GM23248 (cell line): ENCODE measurements at places on chromosomes 7 and 10. TPM values are rescaled to one million over a fixed set of nuclear protein-coding genes. Genes with fewer than 3 reads are reported as not detected.

DNA sequence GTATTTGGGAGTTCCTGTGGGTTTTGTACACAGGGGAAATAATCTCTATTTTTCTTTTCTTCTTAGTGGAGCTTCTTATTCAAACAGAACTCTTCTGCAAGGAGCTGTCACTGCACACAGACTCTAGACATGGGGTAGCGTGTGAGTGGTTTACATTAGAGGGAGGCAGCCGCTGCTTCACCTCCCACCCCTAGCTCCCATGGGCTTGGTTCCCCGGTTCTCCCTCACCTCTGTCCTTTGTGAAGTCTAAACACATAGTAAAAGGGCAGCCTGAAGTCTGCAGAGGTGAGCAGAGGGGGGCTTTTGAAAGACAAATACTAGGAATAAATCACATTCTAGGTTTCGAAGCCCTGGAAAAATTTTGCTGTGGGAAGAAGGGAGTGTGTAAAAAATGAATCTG, 5.5 kb downstream of the ASB4 start:
- no peak overlapping the region for H3K4me3 ChIP-seq
- H3K27ac ChIP-seq = no peak overlapping the region
- H3K36me3 ChIP-seq = no peaks in the 10 kb centered on the region
- peaks cover 14% of the 10 kb centered on the region; the same call in 1 of the 2 replicates for H3K27me3 ChIP-seq
- DNase-seq = no peak

- no peak overlapping the region for H3K4me3 ChIP-seq
- no peak overlapping the region for H3K27ac ChIP-seq
- no peak for DNase-seq
- H3K4me1 ChIP-seq = no peaks in the 10 kb centered on the region
- H3K27me3 ChIP-seq = no peaks in the 10 kb centered on the region
- no peaks in the 10 kb centered on the region for H3K36me3 ChIP-seq
Measured at GRCh38 chr7:34220506-34221185, 315.3 kb downstream of the BMPER start.

GRCh38 chr10:29028486-29028885, 260.4 kb upstream of the LYZL1 start:
- H3K27ac ChIP-seq = no peak overlapping the region
- H3K36me3 ChIP-seq = no peaks in the 10 kb centered on the region
- DNase-seq = no peak
- H3K4me3 ChIP-seq = no peak overlapping the region
- H3K4me1 ChIP-seq = no peaks in the 10 kb centered on the region
- H3K27me3 ChIP-seq = no peaks in the 10 kb centered on the region; the same call in 1 of the 2 replicates

DNA sequence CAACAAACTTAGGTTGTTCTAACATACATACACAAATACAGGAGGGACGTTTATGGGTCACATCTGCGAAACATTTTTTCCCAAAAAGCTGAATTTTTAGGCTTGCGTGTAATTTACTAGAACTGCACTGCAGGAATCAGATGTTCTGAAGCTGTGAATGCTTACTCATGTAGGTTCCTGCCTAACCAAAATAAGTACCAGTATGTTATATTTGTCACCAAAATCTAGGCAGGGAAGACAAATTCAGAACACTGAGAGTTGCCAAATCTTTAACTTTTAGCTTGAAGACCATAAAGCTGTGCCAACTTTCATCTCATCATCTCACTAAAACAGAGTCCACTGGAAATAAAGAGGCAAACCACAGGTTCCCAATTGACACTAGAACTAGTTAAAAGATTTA, 5.7 kb downstream of the UBE2H start:
- peak overlapping the region; percentile 93 for H3K27ac ChIP-seq
- H3K36me3 ChIP-seq = peaks cover 5% of the 10 kb centered on the region; the same call in 1 of the 2 replicates
- no peaks in the 10 kb centered on the region for H3K27me3 ChIP-seq
- no peak overlapping the region for H3K4me3 ChIP-seq

DNA sequence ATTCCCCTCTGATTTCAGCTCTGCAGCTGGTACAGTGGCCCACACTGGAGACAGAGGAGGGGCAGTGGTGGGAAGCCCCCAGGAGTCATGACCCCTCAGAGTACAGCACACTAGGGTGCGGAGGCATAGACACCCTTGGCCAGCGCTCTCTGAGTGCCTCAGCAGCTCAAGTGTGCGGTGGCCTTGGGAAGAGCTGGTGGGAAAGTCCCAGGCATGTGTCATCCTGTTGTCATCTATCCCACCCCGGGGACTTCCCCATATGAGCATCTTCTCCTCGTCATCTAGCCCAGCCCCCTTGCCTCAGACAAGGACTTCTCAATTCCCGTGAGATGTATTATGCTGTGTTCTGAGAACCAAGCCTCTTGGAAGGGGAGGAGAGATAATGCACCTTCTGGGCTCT, 15.6 kb upstream of the PPIF start:
- peak overlapping the region; percentile 65 for H3K27ac ChIP-seq
- no peaks in the 10 kb centered on the region for H3K27me3 ChIP-seq
- peaks cover 23% of the 10 kb centered on the region for H3K4me1 ChIP-seq
- no peak overlapping the region for H3K4me3 ChIP-seq

DNA sequence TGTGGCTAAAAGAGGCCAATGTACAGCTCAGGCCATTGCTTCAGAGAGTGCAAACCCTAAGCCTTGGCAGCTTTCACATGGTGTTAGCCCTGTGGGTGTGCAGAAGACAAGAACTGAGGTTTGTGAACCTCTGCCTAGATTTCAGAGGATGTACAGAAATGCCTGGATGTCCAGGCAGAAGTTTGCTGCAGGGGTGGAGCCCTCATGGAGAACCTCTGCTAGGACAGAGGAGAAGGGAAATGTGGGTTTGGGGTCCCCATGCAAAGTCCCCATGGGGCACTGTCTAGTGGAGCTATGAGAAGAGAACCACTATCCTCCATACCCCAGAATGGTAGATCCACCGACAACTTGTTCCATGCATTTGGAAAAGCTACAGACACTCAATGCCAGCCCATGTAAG, 12.4 kb downstream of the SORCS1 start:
- H3K4me3 ChIP-seq = no peak overlapping the region
- H3K4me1 ChIP-seq = no peaks in the 10 kb centered on the region
- H3K27ac ChIP-seq = no peak overlapping the region
- no peaks in the 10 kb centered on the region for H3K36me3 ChIP-seq

DNA sequence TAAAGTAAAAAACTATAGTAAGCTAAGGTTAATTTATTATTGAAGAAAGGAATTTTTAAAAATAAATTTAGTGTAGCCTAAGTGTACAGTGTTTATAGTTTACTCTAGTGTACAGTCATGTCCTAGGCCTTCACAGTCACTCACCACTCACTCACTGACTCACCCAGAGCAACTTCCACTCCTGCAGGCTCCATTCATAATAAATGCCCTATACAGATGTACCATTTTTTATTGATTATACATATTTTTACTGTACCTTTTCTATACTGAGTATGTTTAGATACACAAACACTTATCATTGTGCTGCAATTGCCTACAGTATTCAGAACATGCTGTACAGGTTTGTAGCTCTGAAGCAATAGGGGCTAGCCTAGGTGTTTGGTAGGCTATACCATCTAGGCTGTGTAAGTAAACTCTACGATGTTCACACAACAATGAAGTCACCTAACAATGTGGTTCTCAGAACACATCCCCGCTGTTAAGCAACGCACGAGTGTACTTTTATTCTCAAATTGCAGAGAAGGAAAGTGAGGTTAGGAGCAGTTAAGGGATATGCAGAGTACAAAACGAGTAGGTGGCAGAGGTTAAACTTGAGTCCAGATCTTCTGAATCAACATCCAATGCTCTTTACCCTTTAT, 38.9 kb upstream of the PLCE1 start:
- H3K27me3 ChIP-seq = no peaks in the 10 kb centered on the region
- peaks cover 13% of the 10 kb centered on the region for H3K4me1 ChIP-seq
- H3K36me3 ChIP-seq = no peaks in the 10 kb centered on the region
- H3K4me3 ChIP-seq = no peak overlapping the region

DNA sequence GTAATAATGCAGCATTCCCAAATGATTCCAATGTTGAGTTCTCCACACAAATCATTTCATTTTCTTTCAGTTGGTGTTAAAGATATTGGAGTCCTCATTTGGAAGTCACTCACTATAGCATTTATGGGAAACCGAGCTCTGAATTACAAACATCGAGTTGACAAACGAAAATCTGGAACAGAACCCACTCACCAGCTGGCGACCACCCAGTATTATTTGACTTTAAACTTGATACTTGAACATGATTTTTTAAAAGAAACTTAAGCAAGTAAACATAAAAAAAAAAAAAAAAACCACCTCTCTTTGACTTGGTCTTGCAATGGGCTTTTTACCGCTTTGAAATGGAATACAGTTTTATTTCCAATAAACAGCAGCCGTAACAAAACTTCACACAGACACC, 576.6 kb upstream of the C7orf33 start:
- no peaks in the 10 kb centered on the region for H3K4me1 ChIP-seq
- no peaks in the 10 kb centered on the region for H3K27me3 ChIP-seq
- DNase-seq = no peak
- H3K36me3 ChIP-seq = no peaks in the 10 kb centered on the region

- no peaks in the 10 kb centered on the region for H3K36me3 ChIP-seq
- no peaks in the 10 kb centered on the region for H3K27me3 ChIP-seq
- no peak overlapping the region for H3K4me3 ChIP-seq
Measured at GRCh38 chr7:92421676-92422435, 25.4 kb upstream of the GATAD1 start.

DNA sequence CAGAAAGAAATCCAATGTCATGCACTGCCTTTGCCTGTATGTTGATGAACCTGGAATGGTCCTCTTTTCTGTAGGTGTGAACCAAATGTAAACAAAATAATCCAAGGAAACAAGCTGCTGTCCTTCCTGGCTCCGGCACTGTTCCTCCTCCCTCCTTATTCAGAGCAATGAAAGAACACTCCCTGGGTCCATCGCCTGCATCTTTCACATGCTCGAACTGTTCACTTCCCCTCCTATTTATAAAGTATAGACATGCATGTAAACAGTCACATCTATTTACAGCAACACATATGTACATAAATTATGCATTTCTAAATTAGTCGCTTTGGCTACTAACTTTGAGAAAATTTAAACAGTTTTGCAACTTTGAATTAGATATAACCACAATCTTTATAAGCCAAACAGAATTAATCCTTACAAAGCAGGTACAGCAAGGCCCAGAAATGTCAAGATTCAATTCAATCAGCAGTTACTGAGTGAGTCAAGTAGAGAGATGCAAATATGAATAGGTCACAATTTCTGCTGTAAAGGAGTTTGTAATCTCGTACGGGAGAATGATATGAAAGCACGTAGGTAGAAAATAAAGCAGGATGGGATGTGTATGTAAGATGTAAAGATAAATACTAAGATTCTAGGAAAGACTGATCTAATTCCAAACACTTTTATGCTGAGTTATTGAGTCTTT, 162.6 kb downstream of the PIP4K2A start:
- H3K27ac ChIP-seq = no peak overlapping the region
- no peak overlapping the region for H3K4me3 ChIP-seq
- H3K36me3 ChIP-seq = peaks cover 4% of the 10 kb centered on the region; the same call in 1 of the 2 replicates

The MMD2 gene
- total RNA-seq = not detected in 2 replicates

GRCh38 chr10:14416308-14416700, 85.6 kb upstream of the FRMD4A start:
- DNase-seq = no peak
- H3K27me3 ChIP-seq = peaks cover 33% of the 10 kb centered on the region
- no peaks in the 10 kb centered on the region for H3K36me3 ChIP-seq
- H3K27ac ChIP-seq = no peak overlapping the region
- H3K4me1 ChIP-seq = no peaks in the 10 kb centered on the region
- no peak overlapping the region for H3K4me3 ChIP-seq

- no peak overlapping the region for H3K27ac ChIP-seq
- H3K4me1 ChIP-seq = no peaks in the 10 kb centered on the region
- no peaks in the 10 kb centered on the region for H3K36me3 ChIP-seq
- H3K27me3 ChIP-seq = no peaks in the 10 kb centered on the region
Measured at GRCh38 chr7:37117292-37117691, 331.4 kb downstream of the ELMO1 start.

- H3K4me1 ChIP-seq = peaks cover 10% of the 10 kb centered on the region
- no peaks in the 10 kb centered on the region for H3K27me3 ChIP-seq
- no peaks in the 10 kb centered on the region for H3K36me3 ChIP-seq
- DNase-seq = peak; percentile 49
- no peak overlapping the region for H3K4me3 ChIP-seq
- H3K27ac ChIP-seq = no peak overlapping the region
Measured at GRCh38 chr10:111656066-111656465, 527.5 kb downstream of the GPAM start.

DNA sequence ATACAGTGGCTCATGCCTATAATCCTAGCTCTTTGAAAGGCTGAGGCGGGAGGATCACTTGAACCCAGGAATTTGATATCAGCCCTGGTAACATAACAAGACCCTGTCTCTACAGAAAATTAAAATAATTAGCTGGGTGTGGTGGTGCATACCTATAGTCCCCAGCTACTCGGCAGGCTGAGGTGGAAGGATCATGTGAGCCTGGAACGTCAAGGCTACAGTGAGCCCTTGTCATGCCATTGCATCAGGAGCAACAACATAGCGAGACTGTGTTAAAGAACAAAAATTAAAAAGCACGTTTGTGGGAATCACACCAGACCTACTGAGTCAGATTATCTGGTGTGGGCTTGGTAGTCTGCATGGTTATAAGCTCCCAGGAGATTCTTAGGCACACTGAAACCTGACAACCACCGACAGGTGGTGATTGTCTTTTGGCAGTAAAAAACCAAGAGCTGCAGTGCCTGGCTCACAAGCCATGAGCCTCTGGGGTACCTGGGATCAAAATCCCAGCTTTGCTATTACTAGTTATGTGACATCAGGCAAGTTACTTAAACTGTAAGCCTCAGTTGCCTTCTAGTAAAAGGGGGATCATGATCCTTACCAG, 146.9 kb downstream of the SND1 start:
- DNase-seq = no peak
- no peaks in the 10 kb centered on the region for H3K36me3 ChIP-seq
- no peak overlapping the region for H3K27ac ChIP-seq
- no peak overlapping the region for H3K4me3 ChIP-seq
- no peaks in the 10 kb centered on the region for H3K27me3 ChIP-seq

The RSPH10B2 gene
- 0.76 TPM in 1 of 2 replicates, not detected in the other for total RNA-seq

- DNase-seq = peak; percentile 62
- no peak overlapping the region for H3K4me3 ChIP-seq
- H3K36me3 ChIP-seq = no peaks in the 10 kb centered on the region
- peaks cover 8% of the 10 kb centered on the region; the same call in 1 of the 2 replicates for H3K4me1 ChIP-seq
Measured at GRCh38 chr7:96952974-96953391, 52.4 kb upstream of the DLX6 start.

- no peak overlapping the region for H3K27ac ChIP-seq
- no peak for DNase-seq
- peaks cover 13% of the 10 kb centered on the region for H3K4me1 ChIP-seq
- no peak overlapping the region for H3K4me3 ChIP-seq
- no peaks in the 10 kb centered on the region for H3K27me3 ChIP-seq
Measured at GRCh38 chr10:32419615-32420014, 26.3 kb upstream of the CCDC7 start.

The TMEM213 gene
- total RNA-seq = not detected in 2 replicates

DNA sequence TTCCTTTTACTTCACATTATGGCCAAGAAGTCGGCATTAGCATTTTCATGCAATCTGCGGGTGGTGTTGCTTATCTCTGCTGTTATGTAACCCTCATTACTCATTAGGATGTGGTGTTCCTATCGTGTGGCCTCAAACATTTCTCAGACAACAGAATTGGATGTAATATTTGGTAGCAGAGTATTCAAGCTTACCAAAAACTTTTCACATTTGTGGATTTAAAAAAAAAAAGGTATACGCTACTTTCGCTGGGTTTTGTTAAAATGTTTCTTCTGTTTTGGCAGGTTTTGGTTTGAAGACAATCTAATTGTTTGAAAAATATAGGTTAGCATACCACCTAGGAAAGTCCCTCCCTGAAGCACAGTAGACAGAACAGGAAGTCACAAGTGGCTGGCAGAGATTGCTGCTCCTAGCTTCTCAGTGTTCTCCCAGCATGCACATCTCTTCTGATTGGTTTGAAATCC, 128.8 kb downstream of the GATA3 start:
- no peaks in the 10 kb centered on the region for H3K27me3 ChIP-seq
- no peaks in the 10 kb centered on the region for H3K4me1 ChIP-seq
- no peak for DNase-seq
- H3K36me3 ChIP-seq = no peaks in the 10 kb centered on the region
- no peak overlapping the region for H3K4me3 ChIP-seq
- H3K27ac ChIP-seq = no peak overlapping the region
